NCI-H446 treated with DMSO at 0.1 percent for 48 hours (cell line): ENCODE measurements at places on chromosomes 16 and 17.
A peak's percentile ranks its signal among the peaks of the same experiment; 100 is the strongest.

- DNase-seq = no peak
These were observed 30.9 kb downstream of the XPO6 start for GRCh38 chr16:28180655-28181460.

- DNase-seq = no peak
These were observed 97.6 kb upstream of the DNAH17 start for GRCh38 chr17:78674595-78675315.

- DNase-seq = no peak
These were observed 34.9 kb downstream of the ARHGAP17 start for GRCh38 chr16:24980077-24980793.

DNA sequence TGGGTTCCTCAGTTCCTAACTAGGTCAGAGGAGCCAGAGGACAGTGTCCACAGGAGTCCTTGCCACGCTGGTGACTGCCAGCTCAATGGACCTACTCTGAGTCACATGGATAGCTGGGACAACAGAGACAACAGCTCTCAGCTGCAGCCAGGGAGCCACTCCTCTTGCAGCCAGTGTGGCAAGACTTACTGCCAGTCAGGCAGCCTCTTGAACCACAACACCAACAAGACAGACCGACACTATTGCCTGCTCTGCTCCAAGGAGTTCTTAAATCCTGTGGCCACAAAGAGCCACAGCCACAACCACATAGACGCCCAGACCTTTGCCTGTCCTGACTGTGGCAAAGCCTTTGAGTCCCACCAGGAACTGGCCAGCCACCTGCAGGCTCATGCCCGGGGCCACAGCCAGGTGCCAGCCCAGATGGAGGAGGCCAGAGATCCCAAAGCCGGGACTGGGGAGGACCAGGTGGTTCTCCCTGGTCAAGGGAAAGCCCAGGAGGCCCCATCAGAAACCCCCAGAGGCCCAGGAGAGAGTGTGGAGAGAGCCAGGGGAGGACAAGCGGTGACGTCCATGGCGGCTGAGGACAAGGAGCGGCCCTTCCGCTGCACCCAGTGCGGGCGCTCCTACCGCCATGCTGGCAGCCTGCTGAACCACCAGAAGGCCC, 6.7 kb downstream of the ZNF646 start:
- no peak for DNase-seq

- DNase-seq = no peak
These were observed 45.8 kb upstream of the HELZ start for GRCh38 chr17:67290711-67291291.

DNA sequence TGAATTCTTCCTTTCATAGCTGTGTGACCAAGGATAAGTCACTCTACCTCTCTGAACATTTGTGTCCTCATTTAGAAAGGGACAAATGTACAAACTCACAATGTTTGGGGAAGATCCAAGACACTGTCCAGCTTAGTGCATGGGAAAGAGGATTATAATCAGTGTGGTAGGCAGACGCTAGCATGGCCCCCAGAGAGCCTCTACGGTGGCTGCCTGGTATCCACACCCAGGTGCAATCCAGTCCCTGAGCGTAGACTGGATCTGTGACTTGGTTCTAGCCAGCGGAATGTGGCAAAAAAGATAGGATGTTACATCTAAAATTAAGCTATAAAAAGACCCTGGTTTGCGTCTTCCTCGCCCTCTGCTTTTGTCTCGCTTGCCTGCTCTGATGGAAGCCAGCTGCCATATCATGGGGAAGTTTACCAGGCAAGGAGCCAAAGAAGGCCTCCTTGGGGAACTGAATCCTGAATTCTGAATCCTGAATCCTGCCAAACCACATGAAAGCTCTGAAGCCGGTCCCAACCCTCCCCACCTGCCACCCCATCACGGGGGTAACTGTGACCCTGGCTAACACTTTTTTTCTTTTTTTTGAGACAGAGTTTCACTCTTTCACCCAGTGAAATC, 51.7 kb downstream of the PLXDC1 start:
- DNase-seq = peak; percentile 75

GRCh38 chr17:40886090-40886489, 1.0 kb upstream of the KRT20 start:
- no peak for DNase-seq
